Karpas-422 (cell line): ENCODE measurements at places on chromosomes 16 and 17. TPM values are rescaled to one million over a fixed set of nuclear protein-coding genes. Genes with fewer than 3 reads are reported as not detected.

The NUPR1 gene
- total RNA-seq = not detected in 2 replicates

The FOXC2 gene
- 0.07 TPM in 1 of 2 replicates, not detected in the other for total RNA-seq

DNA sequence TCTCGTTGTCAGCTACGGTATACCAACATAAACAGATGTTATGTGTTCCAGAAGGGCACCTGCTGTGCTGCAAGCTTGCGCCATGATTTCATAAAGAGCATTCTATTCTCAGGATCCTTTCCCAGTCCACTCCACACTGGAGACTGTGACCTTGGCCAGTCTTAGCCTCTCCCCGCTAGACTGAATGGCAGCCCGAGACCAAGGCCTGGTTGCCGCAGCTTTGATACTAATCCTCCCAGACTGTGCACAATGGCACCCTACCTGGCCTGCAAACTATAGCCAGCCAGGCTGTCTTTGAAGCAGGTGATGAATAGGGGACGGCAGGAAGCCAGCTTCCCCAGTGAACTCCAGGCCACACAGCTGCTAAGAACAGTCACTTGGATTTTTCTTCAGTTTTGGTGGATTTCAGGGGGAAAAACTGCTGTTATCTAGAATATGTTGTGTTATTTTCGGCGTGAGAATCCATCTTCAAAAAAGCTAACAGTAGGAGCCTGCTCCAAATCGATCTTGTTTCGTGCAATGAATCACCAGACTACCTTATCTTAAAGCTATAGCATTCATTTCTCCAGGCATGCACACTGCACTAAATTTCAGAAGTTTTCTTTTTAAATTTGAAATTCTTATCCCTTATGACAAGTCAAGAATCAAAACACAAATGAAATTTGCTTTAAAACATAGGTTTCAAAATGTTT lies 289.0 kb downstream of the CEP112 start:
- DNase-seq = no peak

DNA sequence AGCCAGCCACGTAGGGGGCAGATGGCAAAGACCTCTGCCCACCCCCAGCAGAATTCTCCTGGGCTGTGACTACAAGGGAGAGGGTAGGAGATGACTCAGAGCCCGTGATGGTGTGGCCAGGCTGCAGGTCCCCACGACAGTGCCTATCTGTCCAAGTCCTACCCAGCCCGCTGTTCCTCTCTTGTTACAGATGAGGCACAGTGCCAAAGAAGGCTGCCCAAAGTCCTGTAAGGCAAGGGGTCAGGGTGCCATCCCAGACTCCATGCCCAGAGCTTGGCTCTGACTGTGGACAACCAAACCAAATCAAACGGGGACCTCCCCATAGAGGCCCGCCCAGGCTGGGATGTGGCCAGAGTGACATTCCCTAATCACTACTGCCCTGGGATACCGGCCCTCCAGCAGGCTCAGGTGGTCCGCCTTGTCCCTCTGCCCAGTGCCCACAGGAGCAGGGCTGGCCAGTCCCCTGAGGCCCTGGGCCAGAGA lies 12.6 kb upstream of the BCAR1 start:
- DNase-seq = no peak

- DNase-seq = no peak
Observed at GRCh38 chr16:11389083-11389482, 43.8 kb downstream of the RMI2 start.

GRCh38 chr17:38341035-38341721 lies 2.6 kb downstream of the GPR179 start:
- no peak for DNase-seq

DNA sequence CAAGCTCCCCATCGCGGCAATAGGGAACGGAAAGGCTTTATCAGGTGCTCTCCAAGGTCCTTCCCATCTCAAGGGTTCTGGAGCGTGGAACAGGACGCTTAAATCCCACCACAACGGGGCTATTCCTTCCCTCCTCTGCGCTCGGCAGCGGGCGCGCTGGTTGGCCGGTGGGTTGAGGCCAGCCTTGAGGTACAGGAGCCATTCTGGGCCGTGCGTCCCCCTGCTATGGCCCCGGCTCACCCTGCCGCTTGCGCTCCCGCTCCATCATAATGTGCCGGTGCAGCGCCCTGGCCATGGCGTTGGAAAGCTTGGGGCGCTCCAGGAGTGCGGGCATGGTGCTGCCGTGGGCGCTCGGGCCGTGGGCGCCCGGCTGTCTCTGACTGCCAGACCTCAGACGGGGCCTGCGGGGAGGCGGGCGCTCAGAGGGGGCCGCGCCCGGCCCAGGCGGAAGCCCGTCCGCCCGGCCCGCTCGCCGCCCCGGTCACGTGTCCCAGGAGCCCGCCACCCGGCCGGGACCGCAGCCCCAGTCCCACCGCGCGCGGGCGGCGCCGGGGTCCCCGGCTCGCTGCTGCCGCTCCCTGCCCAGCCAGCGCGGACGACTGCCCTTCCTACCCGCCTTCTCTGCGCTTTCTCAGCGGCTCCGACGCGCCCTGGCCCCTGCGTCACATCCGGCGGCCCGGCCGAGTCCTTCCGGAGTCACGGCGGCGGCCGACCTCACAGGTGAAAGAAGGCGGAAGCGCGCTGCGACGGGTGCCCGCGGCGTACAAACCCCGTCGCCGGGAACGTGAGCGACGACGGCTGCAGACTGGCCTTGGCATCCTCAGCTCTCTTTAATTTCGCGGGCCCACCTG lies at the start of gene GPS2:
GPS2 (minus strand) TSS at position 642 of the 851 bp plus-strand sequence; CDS start at position 334, 308 bp downstream.
- DNase-seq = peak; percentile 96

- DNase-seq = no peak
Observed at GRCh38 chr16:81123092-81123852, 27.1 kb upstream of the GCSH start.
